ENCODE measurements at places on chromosomes 4 and X.

DNA sequence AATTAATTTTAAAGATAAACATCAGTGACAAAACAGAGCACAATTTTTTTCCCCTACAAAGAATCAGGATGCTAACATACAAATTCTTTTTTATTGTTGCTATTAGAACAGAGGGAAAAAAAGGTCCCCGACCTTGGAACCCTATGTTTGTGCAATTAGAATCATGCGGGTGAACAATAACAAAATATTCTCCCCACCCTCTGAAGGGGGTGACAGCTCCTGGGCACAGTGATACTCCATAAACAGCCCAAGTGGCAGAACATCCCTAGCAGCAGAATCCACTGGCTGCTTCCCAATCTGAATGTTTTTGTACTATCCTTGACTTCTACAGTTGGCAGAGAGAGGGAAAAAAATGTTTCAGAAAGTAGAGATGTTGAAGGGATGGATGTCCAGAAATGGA lies 87.7 kb upstream of the TLL1 start:
- no peak for DNase-seq

DNA sequence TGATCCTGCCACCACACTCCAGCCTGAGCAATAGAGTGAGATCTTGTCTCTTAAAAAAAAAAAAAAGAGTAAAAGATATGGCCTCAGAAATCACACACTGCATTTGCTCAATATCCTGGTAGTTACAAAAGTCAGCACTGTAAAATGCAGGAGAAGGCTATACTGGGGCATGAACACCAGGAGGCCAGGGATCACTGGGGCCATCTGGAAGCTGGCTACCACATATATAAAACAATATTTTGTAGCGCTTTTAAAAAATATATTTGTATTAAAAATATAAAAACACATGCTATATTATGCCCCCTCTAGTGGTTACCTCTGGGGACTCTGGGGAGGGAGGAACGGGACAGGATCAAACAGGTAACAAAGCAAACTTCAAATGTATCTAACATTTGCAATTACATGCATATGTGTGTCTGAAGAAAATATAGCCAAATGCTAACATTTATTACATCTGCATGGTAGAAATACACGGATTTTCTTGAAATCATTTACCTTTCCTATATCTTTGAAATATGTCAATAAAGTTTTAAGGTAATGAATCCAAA lies 4.0 kb downstream of the C4orf46 start:
- DNase-seq: peak; percentile 44

DNA sequence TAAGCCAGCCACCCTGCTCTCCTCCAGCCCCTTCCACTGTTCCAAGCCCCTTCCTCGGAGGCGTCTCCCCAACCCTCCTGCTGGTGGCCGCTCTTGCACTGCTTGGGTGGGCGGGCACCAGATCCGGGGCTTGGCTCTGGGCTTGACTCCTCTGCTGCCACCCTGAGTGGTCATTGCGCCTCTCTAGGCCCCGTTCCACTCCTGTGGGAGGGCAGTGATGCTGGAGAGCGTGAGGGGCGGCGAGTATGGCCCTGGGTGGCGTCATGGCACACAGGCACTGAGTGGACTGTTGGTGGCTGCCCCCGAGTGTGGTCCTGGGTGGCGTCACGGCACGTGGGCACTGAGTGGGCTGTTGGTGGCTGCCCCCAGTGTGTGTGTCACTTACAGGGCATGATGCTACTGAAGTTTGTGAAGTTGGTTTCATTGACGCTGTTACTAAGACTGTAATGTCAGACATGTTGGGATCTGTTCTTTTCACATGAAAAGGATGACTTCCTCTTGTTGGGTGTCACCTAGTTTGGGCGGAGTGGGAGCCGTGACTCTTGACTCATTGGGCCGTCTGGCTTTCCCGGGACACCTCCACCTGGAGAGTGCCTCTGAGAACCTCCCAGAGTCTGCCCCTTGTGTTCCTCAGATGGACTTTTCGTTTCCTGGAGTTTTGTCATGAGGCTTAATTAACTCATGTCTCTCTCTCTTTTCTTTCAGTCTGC lies 55.9 kb upstream of the HGFAC start:
- no peak for DNase-seq

GRCh38 chrX:142233400-142233799 lies 28.3 kb upstream of the MAGEC2 start:
- DNase-seq: no peak

DNA sequence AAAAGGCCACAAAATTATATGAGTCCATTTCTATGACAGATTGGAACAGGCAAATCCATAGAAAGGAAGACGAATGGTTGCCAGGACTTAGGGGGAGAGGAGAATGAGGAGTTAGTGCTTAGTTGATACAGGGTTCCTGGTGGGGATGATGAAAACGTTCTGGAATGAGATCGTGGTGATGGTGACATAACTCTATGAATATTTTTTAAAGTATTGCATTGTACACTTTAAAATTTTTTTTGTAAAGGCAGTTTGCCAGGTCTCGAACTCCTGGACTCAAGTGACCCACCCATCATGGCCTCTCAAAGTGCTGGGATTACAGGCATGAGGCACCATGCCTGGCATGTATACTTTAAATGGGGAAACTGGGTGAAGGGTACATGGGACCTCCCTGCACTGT lies 9.9 kb upstream of the CCNQ start:
- no peak for DNase-seq

GRCh38 chr4:11418610-11419009 lies 10.1 kb downstream of the HS3ST1 start:
- no peak for DNase-seq

DNA sequence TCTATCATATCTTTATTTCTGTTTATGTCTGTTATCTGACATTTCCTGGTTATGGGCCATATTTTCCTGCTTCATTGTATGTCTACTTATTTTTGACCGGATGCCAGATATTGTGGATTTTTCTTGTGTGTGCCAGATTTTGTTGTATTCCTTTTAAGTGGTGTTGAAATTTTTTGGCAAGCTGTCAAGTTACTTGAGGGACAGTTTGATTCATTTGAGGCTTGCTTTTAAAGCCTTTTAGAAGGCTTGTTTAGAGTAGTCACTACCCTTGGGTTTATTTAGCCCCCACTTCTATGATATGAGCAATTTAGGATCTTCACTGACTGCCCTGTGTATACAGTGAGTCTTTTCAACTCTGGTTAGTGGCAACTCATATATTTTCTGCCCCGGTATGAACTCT lies 29.2 kb upstream of the NPY2R start:
- DNase-seq: no peak

- no peak for DNase-seq
Measured at GRCh38 chrX:129193357-129193756, 329.9 kb downstream of the SMARCA1 start.
